Posterior vena cava (tissue), 2 donors: ENCODE measurements at places on chromosomes 3 and 15. TPM values are rescaled to one million over a fixed set of nuclear protein-coding genes. Genes with fewer than 3 reads are reported as not detected.

Gene TP63
- total RNA-seq, result 0.19 TPM

Gene HHLA2
- total RNA-seq, result not detected

Gene ROBO1
- total RNA-seq, result 27.2 TPM

Gene TTLL13
- total RNA-seq, result not detected

Gene CCR8
- not detected for total RNA-seq

Gene LYZL4
- not detected for total RNA-seq

Gene GPR176
- total RNA-seq, result 11.0 TPM

Gene CAV3
- not detected for total RNA-seq

Gene ISY1
- total RNA-seq, result 21.1 TPM

Gene NTRK3
- 94.1 TPM for total RNA-seq

Gene TMEM212
- total RNA-seq, result not detected

- no peak for DNase-seq
These were observed 477.4 kb downstream of the NAALADL2 start for GRCh38 chr3:175336406-175337133.

GRCh38 chr3:69914395-69914794, 85.1 kb upstream of the SAMMSON start:
- DNase-seq, result no peak

DNA sequence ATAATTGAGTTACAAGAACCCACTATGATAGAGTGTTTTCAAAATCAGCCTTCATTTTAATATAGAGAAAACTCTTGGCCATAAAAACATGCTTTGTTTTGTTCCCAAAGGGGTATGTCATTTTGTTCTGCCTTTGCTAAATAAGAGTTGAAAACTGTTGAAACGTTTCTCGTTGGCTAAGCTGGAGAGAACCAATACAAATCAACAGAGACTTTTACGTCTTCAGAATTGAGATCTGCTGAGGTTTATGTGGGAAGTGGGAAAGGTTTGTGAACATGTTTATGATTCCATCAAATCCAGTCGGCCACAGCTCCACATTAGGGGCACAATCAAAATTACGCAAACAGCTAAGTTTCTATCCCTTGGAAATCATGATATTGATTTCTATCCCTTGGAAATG, 102.0 kb downstream of the IGF2BP2 start:
- DNase-seq, result no peak

DNA sequence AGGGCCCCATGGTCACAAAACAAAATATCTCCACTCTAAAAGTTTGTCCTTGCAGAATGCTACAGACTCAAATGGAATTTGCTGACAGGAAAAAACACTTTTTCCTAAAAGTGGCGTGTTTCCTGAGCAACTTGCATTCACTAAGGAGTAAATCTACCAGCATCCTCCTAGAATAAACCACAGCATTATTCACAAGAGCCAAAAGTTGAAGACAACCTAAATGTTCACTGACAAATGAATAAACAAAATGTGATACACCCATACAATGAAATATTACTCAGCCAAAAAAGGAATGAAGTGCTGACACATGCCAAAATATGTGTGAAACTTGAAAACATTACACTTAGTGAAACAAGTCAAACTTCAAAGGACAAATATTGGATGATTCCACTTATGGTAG, 28.9 kb downstream of the ITGB5 start:
- no peak for DNase-seq

DNA sequence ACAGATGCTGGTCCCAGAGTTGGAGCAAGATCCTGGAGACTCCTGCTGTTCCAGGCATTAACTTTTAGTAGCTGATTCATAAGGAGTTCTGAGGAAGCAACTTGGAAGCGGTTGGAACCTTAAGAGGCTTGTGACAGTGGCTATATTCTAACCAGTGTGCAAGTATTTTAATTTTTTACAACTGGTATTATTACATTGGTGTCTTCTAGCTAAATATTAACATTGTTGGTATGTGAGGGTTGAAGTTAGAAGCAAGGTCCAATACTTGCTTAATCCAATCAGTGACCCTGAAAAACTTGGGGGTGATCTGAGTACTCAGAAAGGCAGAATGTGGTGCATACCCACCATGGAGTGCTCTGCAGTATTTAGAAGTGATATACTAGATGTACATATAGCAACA, 1.5 kb upstream of the OR4F15 start:
- DNase-seq, result no peak

GRCh38 chr15:81480645-81481053, 106.6 kb upstream of the TMC3 start:
- DNase-seq, result no peak

DNA sequence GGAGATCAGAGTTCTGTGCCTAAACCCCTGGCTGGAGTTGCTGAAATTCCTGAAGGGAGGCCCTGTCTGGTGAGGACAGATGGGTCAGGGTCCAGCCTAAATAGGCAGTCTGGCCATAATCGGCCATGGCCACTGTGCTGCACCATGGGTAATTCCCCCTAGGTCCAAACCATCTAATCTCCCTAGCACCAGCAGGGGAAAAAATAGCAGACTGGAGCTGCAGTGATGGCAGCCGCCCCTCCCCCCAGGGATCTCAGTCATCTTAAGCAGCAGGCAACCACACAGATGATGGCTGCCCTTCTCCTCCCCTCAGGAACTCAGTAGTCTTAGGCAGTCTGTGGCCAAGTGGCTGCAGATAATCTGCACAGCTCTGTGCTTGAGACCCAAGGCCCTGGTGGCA, 68.4 kb upstream of the CD96 start:
- DNase-seq, result no peak

- no peak for DNase-seq
These were observed 56.0 kb upstream of the CSTA start for GRCh38 chr3:122269045-122269444.

- DNase-seq, result no peak
These were observed 515.4 kb upstream of the ZNF717 start for GRCh38 chr3:76300746-76301145.

GRCh38 chr15:29208352-29208751, 61.3 kb downstream of the NSMCE3 start:
- DNase-seq, result no peak

DNA sequence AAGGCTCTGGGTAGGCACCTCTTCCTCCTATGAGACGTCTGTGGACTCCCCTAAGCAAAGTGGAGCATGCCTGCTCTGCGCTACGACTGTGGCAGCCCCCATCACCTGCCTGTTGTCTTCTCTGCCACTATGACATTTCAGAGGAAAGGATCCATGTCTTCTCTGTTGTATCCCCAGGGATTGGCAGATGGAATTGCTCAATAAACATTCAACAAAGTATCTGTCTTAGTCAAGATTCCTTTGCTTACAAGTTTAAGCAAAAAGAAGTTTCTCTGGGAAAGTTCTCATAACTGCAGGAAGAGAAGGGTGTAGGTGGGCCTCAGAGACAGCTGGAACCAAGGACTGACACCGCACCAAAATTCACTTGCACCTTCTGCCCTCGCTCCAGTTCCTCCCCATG, 34.3 kb downstream of the AMOTL2 start:
- peak; percentile 69 for DNase-seq

- no peak for DNase-seq
These were observed 31.6 kb downstream of the EIF4E3 start for GRCh38 chr3:71693641-71694040.

GRCh38 chr3:39809181-39809994, at the start of gene MYRIP:
TSS of gene MYRIP (plus strand) at chr3:39809609. CDS start at chr3:39900817, 91,208 bp downstream.
- DNase-seq, result peak; percentile 77

DNA sequence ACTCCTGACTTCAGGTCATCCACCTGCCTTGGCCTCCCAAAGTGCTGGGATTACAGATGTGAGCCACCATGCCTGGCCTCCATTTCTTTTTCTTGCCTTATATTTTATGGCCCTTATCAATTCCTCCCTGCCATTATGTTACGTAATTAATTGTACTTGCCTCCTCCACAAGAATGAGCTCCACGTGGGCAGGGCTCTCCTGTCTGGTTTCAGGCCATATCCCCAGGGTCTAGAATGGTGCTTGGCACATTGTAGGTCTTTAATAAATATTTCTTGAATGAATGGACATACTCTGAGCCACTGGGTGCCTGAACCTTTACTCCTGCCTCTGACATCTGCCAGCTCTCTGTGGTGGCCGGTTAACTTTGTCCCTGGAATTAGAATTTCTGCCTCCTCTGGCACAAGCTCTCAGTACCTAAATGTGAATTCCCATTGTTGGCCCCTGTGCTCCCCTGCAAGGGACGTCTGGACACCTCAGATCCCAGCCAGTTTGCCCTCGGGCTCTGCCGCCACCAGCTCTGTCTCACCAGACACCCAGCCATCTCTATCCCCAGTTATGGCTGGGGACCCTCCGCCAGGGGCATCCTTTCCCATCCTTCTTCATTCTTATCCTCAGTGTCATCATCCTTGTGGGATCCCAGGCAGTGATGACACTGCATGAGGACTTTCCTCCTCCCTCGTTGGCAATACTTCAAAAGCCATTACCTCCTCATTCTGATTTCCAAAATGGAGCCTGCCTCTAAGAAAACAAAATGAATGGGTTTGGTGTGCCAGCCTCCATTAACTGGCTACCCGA, 165.6 kb upstream of the SMAD3 start:
- DNase-seq, result peak; percentile 40

GRCh38 chr3:158802409-158803268, 785 bp downstream of the MFSD1 start:
- no peak for DNase-seq

DNA sequence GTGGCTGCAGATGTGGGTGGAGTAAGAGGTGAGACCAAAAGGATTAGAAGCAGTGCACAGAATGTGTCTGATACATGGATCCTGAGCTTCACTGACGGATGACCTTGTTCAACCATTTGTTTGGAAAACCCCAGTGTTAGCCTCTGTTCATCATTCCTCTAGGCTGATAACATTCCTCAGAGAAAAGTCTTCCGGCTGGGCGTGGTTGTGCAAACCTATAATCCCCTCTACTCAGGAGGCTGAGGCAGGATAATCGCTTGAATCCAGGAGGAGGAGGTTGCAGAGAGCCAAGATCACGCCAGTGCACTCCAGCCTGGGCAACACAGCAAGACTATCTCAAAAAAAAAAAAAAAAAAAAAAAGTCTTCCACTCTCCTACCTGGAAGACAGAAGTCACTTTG, 23.1 kb upstream of the CHD2 start:
- DNase-seq, result no peak

DNA sequence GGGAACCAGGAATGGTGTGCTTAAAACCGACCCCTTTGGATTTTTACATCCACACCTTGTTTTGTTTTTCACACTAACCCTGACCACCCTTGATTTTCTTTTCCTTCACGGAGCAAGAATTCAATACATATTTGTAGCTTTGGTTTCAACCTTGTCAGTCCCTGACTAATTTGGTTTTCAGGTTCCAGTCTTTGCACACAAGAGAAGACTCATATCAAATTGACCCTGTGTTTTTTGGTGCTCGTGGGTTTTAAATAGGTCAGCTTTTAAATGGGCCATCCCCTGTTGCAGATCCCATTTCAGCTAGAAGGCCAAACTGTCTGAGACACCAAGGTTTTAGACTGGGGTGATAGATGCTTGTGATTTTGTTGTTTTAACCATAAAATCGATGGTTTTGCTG, 26.4 kb downstream of the ANP32A start:
- DNase-seq, result no peak

GRCh38 chr3:115982629-115983028, 359.3 kb downstream of the GAP43 start:
- no peak for DNase-seq

GRCh38 chr15:81257435-81257834, 60.8 kb downstream of the IL16 start:
- no peak for DNase-seq

GRCh38 chr15:67805008-67805665, 20.2 kb upstream of the SKOR1 start:
- DNase-seq, result no peak

GRCh38 chr3:140163159-140163763, 228.3 kb downstream of the CLSTN2 start:
- no peak for DNase-seq

DNA sequence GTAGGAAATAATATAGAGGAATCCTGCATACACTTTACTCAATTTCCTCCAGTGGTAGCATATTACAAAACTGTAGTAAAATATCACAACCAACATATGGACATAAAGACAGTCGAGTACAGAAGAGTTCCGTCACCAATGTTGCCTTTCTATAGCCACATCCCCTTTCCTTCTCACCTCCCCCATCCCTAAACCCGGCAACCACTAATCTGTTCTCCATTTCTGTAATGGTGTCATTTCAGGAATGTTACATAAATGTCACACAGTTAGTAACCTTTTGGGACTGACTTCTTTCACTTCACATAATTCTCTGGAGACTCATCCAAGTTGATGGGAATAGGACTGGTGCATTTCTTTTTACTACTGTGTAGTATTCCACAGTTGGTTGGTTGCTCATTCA, 41.4 kb upstream of the ATG7 start:
- no peak for DNase-seq

DNA sequence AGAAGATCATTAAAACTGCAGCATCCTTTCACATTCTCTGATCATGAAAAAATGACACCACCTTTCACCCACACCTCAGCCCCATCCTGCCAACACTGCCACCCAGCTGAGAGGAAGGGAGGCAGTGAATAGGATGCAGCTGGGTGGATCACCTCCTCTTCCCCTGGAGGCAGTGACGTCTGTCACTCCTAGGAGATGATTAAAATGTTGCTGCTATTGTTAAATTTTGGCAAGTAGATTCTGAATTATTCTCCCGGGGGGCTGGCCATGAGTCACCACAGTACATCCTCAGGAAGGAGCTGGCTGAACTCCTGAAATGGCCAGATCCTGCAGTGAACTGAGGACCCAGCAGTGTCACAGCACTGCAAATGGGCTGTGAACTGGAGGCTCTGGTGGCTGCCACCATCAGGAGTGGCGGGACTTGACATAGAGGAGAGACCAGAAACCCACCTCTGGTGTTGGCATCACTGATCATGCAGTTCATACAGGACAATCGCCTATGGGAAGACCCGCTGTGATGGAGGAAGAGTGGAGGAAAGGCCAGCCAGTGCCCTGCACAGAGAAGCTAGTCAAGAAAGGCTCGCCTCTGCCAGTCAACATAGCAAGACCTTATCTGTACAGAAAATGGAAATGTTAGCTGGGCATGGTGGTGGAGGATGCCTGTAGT, 199.1 kb downstream of the FAM43A start:
- no peak for DNase-seq

DNA sequence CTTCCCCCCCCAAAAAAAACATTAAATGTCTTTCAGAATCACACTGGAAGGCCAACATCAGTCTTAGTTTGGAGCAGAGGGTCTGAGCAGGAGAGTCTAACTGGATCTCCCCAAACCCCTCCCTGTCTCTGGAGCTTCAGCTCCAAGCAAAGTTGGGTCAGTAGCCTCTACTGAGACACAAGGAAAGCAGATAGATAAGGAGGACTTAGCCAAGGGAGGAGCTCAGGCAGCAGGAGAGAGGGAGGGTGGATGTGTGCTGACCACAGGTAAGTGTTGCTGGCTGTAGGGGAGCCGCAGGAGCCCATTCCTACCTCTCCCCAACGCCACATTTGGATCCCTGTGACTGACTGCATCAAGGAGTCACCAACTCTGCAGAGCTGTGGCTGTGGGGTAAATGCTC, 7.0 kb downstream of the PLCB2 start:
- DNase-seq, result no peak

GRCh38 chr3:150372722-150373121, 35.4 kb upstream of the TSC22D2 start:
- no peak for DNase-seq

- DNase-seq, result peak; percentile 69
These were observed 8.5 kb downstream of the IP6K2 start for GRCh38 chr3:48708481-48708889.

- DNase-seq, result no peak
These were observed 4.7 kb downstream of the TMCC1 start for GRCh38 chr3:129888771-129889170.

- peak; percentile 82 for DNase-seq
These were observed 107.9 kb upstream of the DLG1 start for GRCh38 chr3:197406266-197406665.
